ENCODE measurements at places on chromosomes 7 and 10.
A peak's percentile ranks its signal among the peaks of the same experiment; 100 is the strongest.

DNA sequence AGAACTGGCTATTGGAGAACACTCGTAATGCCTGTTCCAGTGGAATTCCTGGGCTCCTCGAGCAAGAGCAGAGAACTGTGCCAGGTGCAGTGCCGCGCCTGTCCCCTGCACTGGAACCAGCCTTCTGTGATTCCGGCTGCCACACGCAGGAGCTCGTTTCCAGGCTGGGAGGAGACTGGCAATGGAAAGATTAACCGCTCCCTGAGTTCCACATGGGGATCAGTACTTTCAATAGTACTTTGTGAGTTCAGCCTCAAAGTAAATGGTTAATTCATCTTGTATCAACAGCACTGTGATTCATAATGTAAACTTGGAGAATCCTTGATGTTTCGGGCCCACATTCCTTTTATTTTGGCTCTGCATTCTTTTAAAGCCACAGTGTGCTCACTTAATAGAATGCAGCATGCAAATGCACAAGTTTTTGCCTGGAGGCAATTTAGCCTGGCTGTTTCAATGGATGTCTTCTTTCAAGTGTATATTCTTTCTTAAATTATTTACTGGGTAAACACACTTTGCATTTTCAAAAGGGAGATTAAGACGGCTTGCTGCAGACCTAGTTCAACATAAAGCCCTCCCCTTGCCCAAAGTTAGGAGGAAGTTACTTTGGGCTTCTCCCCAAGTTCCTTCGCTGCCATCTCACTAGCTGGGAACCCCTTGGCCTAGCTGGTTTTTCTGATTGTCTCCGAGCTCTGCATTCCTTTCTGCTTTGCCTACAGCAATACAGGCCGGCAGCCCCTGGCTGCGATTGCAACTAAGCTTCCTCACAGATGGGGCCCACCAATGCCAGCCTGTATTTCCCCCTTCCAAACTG lies 138.1 kb upstream of the TCF7L2 start:
- DNase-seq, result no peak

DNA sequence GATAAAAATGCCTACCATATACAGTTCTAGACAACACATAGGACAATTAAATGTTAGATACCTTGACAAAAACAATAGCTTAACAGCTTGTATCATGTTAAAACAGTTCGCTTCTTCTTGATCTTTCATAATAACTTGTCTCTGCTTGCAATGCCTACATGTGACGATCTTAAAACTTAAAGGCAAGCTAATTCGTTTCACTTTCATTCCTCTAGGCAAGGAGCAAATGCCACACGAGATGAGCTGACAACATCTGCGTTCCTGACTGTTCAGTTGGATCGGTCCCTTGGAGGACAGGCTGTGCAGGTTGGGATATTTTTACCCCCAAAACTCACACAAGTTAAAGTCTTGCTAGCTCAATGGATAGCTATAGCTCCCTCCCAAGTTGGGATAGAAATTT lies 51.6 kb upstream of the ARL4A start:
- no peak for DNase-seq

- no peak for DNase-seq
These were observed 33.6 kb downstream of the ST7 start for GRCh38 chr7:116986611-116987565.

DNA sequence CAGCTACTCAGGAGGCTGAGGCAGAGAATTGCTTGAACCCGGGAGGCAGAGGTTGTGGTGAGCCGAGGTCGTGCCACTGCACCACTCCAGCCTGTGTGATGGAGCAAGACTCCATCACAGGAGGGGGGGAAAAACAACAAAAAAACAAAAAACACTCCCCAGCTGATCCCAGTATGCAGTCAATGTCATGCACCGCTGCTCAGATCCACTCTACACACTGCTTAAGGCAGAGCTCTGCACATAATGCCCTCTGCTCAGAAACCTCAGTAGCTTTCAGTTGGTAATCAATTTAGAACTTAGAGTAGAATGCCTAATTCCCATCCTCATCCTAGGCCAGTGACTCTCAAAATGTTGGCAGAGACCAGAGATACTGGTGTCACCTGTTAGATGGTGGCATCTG lies 43.9 kb downstream of the PDSS1 start:
- no peak for DNase-seq

GRCh38 chr7:31171216-31171785 lies 119.2 kb downstream of the ADCYAP1R1 start:
- DNase-seq, result no peak

DNA sequence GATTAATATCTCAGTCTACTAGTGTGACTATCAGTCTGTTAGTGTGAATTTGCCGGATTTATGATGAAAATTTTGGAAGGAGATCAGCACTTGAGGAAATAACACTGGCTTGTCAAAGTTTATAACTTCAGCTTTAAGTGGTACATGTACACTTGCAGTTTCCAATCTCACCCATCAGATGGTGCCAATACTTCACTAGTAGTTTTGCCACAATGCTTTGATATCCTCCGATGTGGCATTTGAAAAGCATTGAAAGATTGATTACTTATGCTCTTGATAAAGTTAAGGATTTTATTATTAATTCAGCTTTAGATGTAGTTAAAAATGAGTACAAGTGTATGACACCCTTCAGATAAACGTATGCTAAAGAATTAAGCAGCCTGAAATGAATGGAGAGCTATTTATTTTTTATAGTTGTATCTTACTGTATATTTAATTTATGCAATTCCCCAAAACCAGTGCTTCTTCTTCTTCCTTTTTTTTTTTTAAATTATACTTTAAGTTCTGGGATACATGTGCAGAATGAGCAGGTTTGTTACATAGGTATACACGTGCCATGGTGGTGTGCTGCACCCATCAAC lies 98.2 kb downstream of the ANLN start:
- peak; percentile 83 for DNase-seq

GRCh38 chr7:108088729-108089128 lies 41.4 kb downstream of the LAMB4 start:
- no peak for DNase-seq

DNA sequence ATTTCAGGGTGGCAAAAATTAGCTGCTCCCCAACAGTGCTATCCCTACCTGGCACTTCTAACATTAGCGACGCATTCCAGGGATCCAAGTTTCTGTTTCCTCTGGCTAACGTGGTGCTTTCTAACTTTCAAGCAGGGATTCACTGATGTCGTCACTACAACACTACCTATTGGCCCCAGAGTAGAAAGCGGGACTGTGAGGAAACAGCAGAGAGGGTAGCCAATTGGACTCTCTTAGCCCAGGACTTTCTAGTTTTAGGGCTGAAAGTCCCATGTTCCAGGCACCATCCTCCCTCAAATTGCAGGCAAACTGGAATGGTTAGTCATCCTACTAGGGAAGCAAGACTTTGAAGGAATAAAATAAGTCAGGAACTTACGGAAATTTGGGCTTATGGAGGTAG lies 89.3 kb upstream of the AGK start:
- DNase-seq, result no peak

- no peak for DNase-seq
These were observed 277.7 kb downstream of the DNAJB6 start for GRCh38 chr7:157614457-157615020.

- DNase-seq, result no peak
These were observed 46.8 kb downstream of the DOCK4 start for GRCh38 chr7:112159351-112159750.
